ENCODE measurements at places on chromosomes 13 and 19.

DNA sequence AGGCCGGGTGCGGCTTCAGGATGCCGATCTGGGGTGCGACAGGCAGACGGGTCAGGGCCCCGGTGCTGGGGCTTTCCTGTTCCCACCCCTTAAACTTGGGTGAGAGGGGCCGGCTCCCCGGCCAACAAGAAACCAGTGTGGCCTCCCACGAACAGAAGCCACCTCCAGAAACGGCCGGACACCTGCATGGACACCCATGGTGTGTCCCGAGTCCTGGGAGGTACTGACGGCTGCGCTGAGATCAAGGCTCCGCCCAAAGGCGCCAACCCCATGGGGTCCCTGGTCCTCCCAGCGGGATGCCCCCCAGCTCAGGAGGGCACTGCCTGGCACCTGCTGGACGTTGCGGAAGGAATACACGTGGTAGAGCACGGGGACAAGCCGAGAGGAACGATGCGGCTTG lies 11.5 kb downstream of the POLRMT start:
- DNase-seq, result no peak

- DNase-seq, result no peak
Observed at GRCh38 chr19:16604615-16605014, 23.4 kb downstream of the MED26 start.

GRCh38 chr13:41520660-41521630 lies 63.6 kb downstream of the RGCC start:
- DNase-seq, result no peak

DNA sequence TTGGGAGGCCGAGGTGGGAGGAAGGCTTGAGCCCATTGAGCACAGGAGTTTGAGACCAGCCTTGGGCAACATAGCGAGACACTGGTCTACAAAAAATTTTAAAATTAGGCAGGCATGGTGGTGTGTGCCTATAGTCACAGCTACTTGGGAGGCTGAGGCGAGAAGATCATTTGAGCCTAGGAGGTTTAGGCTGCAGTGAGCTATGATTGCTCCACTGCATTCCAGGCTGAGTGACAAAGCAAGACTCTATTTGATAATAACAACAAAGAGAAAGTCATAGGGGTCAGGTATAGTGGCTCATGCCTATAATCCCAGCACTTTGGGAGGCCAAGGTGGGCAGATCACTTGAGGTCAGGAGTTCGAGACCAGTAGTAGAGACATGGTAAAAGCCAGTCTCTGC lies 4.6 kb upstream of the SLC44A2 start:
- DNase-seq, result no peak

- DNase-seq, result peak; percentile 21
Observed at GRCh38 chr13:100203696-100204367, 114.9 kb downstream of the PCCA start.

DNA sequence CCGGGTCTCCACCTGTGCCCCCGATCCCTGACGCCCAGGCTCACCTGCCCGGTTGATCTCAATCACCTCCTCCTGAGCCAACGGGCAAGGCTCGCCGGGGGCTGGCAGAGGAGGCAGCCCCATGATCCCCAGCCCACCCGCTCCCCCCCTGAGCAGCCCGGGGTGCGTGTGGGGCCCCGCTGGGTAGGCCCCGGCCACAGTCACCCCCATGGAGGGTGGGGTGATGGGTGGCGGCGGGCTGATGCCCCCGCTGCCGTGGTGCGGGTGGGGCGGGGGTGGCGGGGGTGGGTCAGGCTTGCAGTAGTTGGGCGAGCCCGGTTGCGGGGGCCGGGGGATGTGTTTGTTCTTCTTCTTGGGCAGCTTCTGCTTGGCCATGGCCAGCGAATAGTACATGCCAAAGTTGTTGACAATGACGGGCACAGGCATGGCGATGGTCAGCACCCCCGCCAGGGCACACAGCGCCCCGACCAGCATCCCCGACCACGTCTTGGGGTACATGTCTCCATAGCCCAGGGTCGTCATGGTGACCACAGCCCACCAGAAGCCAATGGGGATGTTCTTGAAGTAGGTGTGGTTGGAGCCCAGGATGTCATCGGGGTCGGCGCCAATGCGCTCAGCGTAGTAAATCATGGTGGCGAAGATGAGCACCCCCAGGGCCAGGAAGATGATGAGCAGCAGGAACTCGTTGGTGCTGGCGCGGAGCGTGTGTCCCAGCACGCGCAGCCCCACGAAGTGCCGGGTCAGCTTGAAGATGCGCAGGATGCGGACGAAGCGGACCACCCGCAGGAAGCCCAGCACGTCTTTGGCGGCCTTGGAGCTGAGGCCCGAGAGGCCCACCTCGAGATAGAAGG lies 6.0 kb downstream of the KCNC3 start:
- DNase-seq, result no peak

DNA sequence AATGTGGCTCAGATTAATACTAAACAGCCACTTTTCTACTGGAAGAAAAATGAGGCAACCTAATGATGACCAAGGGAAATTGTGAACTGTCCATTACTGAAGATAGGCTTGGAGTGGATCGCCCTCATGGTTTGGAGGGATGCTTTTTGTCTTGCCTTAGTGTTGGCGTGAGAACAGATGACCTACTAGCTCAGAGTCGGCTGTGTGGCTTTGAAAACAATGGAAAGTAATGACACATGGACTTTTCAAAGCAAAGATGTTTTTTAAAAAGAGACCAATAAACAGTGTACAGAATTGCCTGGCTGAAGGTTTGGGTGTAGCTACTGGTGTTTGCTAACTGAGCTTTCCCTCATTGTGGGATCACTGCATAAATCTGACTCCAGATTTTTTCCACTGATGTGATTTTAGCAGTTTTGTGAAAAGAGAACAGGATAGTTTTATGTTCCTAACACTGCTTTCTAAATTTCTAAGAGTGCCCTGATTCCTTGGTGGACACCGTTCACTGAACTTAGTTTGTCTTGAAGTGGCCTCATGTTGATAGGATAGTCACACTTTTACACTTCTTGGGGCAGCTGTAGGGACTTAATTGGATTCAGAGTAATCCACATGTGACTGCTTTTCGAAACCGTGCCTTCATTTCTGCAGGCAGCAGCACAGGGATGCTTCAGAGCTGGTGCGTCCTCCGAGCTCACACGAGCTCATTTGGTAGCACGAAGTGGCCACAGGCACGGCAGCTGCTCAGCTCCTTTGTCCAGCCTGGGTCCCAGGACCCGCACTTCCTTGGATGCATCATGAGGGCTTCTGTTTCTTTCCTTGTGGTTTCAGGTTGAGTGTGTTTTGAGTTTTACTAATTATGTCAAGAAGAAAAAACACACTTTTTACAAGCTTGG lies 4.3 kb downstream of the CEBPG start:
- no peak for DNase-seq

DNA sequence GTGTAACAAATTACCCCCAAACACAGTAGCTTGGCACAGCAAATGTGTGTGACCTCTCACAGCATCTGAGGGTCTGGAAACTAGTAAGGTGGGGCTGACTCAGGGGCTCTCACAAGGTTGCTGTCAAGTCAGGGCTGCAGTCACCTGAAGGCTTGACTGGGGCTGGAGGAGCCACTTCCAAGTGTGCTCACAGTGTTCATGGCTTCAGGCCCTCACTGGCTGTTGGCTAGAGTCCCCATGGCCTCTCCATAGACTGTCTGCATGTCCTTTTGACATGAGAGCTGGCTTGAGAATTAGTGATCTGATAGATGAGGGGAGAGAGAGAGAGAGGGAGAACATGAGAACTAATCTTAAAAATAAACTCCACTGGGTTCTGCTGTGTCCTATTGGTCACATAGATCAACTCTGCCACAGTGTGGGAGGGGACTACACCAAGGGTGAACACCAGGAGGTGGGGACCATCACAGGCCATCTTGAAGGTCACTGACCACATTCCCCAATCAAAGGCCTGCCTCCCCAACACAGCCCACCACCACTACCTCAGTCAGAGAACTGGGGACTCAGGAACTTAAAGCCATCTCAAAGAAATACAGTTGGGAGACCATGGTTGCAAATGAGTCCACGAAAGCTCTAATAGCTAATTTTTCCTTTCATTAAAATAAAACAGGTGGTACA lies 38.2 kb upstream of the KATNAL1 start:
- no peak for DNase-seq

- no peak for DNase-seq
Observed at GRCh38 chr13:113119822-113120189, 2.8 kb upstream of the F10 start.

DNA sequence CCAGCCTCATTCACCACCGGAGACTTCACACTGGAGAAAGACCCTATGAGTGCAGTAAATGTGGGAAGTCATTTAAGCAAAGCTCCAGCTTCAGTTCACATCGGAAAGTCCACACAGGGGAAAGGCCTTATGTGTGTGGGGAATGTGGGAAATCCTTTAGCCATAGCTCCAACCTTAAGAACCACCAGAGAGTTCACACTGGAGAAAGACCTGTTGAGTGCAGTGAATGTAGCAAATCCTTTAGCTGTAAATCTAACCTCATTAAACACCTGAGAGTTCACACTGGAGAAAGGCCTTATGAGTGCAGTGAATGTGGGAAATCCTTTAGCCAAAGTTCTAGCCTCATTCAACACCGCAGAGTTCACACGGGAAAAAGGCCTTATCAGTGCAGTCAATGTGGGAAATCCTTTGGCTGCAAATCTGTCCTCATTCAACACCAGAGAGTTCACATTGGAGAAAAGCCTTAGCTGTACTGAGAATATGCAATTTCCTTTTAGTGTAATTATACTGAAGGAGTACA lies 8.8 kb downstream of the ZNF211 start:
- no peak for DNase-seq

GRCh38 chr13:25743421-25743820 lies 308.4 kb downstream of the SHISA2 start:
- no peak for DNase-seq

DNA sequence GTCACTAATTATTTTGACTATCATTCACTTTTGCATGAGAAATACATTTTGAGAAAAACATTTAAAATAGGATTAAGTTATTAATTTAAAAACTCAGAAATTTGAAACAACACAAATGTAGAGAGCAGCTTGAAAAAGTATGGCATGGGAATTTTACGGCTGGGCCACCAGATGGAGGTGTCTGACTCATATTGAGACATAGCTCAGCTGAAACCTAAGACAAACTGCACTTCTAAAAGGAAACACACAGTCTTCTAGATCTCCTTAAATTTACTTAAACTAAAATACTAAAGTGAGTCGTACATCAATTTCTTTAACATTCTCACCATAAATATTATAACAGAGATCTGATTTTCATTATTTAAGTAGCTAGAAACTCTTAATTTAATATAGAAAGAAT lies 41.9 kb upstream of the POSTN start:
- DNase-seq, result no peak

DNA sequence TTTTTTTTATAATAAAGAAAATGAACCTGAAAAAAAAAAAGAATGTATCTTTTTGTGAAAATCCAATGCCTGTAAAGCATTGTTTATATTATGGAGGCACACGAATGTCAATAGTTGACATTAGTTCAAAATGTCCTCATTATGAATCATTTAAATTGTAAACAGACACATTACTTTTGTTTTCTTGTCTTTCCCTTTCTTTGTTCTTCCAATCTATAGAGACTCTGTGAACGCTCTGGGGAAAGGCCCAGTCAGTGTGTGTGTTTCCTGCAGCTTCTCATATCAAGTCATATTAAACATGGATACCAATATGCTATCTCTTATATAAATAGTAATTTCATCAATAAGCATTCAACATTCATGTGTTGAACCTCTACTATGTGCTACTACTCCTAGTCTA lies 193.1 kb downstream of the KCTD12 start:
- no peak for DNase-seq

DNA sequence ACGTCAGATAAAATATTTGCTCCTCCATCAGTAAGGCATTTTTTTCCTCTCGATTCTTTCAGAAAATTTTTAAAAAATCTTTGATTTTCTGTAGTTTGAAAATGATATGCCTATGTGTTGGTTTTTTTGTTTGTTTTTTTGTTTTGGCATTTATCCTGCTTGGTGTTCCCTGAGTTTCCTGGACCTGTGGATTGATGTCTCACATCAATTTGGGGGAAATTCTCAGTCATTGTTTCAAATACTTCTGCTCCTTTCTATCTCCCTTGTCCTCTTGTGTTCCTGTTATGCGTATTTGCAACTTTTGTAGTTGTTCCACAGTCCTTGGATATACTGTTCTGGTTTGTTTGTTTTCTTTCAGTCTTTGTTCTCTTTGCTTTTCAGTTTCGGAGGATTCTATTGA lies 18.8 kb upstream of the FLT1 start:
- DNase-seq, result no peak

GRCh38 chr13:109776575-109776974 lies 9.8 kb downstream of the IRS2 start:
- no peak for DNase-seq
